ENCODE measurements at places on chromosomes 12 and 14. TPM values are rescaled to one million over a fixed set of nuclear protein-coding genes. Genes with fewer than 3 reads are reported as not detected.

Gene KRT81
- total RNA-seq = not detected

DNA sequence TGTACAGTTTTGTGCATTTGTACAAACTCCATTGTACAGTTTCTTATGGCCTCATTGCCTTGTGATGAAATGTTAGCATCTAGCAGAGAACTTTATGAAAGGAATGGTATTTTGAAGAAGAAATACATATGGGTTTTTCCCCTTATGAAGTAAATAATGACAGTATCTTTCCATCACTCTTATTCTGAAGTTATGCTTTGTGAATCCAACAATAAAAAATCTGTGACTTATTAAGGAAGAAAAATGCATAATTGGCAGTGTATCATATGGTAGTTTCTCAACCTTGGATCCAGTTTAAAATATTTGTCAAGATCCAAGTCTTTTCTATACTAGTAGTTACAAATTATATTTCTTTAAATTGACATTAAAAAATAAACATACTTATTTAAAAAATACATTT lies 859.1 kb upstream of the FLRT2 start:
- DNase-seq = no peak

- peak; percentile 88 for DNase-seq
Observed at GRCh38 chr12:45728630-45729232, 775 bp upstream of the ARID2 start.

Gene OTX2
- not detected for total RNA-seq

GRCh38 chr12:80157645-80158044 lies 58.3 kb downstream of the OTOGL start:
- DNase-seq = no peak

- no peak for DNase-seq
Observed at GRCh38 chr12:89796798-89797382, 88.3 kb upstream of the ATP2B1 start.

Gene ENDOU
- not detected for total RNA-seq

- DNase-seq = no peak
Observed at GRCh38 chr12:12599750-12600643, 11.7 kb upstream of the CREBL2 start.

GRCh38 chr12:46244273-46244915 lies 24.4 kb downstream of the SLC38A1 start:
- no peak for DNase-seq

GRCh38 chr12:68827895-68828671 lies 20.1 kb downstream of the MDM2 start:
- DNase-seq = no peak

GRCh38 chr12:530308-530707 lies 70.6 kb downstream of the B4GALNT3 start:
- DNase-seq = no peak

DNA sequence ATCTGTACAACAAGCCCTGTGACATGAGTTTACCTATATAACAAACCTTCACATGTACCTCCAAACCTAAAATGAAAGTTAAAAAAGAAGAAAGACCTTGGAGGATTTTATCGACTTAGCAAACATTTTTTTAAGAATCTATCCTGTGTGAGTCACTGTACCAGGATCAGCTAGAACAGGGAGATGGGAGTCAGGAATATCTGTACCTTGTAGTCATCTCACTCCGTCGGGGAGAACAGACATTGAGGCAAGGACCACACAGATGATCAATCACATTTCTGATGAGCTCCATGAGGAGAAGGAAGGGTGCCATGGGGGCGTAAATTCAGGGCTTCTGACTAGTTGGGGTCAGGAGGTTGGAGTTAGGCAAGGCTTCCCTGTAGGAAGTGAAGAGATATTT lies 310.6 kb downstream of the VRK1 start:
- no peak for DNase-seq

Gene CLEC14A
- total RNA-seq = not detected

DNA sequence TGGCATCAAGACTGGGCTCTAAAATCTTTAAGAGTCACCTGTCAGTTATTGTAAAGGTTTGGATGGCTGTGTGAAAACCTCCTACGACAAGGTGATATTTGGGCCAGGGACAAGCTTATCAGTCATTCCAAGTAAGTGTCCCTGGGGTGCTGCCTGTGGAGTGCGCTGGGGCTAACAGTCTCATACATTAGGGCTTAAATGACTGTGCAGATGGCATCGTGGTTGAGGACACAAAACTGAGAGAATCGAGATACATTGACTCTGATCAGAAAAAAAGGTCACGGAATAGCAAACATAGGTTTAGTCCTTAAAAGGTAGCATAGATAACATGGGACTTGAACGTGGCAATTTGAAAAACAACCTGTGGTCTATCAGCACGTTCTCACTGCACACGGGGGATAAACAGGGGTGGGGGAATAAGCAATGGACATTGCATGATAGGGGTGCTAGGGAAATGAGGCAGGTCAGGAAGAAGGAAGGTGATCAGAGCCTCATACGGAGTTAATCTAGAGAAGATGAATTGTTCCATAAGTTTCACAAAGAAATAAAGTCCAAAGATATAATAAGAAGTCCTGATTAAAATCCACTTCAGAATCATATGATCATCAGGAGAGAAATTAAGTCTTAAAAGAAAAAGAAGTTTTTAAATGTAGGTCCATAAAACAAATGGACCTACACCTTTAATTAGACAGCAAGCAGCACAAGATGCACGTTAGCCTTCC lies 100.3 kb downstream of the DAD1 start:
- DNase-seq = no peak

Gene PLEKHA5
- total RNA-seq = 8.9 TPM

DNA sequence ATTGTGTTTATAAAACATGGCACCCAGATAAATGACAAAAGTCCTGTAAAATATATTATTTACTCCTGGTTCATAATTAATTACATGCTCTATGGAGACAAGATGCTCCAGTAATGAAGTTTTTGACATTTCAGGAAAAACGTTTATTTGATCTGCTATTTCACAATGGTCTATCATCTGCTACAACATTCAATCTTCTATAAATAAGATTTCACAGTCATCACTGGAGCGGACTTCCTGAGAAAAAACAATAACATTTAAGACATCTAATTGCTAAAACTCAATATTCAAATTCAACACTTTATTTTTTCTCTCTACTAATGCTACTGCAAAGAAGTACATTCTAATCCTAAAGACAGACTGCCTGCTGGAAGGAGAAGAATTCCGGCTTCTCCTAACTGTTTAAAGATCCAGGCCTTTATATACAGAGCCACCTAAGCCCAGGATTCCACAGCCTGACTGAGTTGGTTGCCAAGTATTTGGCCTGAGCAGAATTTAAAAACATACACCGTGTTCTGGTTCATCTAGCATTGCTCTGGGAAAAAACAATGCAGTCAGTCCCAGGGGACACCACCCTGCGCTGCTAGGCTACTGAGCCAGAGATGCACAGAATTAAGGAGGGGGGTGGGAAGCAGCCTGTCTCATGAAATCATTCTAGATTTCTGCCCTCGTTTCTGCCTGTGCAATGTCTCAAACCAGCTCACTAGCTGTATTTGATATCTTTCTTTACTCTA lies 58.0 kb downstream of the TMTC1 start:
- no peak for DNase-seq

DNA sequence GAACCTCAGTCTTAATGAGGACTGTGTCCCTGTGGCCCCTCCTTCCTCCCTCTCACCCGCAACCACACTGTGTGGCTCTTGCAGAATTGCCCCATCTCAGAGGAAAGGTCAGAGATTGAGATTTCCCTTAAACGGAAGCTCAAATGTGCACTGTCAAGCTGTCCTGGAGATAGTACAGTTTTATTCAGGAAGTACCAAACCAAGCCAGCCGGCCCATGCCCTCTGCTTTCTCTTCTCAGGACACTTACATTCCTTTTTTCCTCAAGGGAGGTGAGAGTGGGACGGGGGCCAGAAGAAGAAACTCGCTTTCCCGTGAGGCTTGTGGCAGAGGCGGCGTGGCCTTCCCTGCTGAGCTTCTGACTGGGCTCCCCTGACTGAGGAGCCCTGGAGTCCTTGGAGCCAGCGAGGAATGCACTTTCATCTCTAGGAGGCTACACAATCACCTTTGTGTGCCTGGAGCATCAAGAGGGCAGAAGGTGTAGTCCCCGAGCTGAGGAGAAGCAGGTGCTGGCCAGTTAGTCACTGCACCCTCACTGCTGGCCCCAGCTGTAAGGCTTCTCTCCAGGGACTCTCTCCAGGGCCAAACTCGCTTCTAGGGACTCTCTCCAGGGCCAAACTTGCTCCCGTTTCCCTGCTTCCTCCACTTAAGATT lies 24.1 kb upstream of the ATP2A2 start:
- no peak for DNase-seq

DNA sequence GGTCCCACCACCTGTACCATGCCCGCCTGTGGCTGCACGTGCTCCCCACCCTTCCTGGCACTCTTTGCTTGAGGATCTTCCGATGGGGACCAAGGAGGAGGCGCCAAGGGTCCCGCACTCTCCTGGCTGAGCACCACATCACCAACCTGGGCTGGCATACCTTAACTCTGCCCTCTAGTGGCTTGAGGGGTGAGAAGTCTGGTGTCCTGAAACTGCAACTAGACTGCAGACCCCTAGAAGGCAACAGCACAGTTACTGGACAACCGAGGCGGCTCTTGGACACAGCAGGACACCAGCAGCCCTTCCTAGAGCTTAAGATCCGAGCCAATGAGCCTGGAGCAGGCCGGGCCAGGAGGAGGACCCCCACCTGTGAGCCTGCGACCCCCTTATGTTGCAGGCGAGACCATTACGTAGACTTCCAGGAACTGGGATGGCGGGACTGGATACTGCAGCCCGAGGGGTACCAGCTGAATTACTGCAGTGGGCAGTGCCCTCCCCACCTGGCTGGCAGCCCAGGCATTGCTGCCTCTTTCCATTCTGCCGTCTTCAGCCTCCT lies 1.1 kb downstream of the INHBE start:
- no peak for DNase-seq

Gene HOXC12
- total RNA-seq = not detected

DNA sequence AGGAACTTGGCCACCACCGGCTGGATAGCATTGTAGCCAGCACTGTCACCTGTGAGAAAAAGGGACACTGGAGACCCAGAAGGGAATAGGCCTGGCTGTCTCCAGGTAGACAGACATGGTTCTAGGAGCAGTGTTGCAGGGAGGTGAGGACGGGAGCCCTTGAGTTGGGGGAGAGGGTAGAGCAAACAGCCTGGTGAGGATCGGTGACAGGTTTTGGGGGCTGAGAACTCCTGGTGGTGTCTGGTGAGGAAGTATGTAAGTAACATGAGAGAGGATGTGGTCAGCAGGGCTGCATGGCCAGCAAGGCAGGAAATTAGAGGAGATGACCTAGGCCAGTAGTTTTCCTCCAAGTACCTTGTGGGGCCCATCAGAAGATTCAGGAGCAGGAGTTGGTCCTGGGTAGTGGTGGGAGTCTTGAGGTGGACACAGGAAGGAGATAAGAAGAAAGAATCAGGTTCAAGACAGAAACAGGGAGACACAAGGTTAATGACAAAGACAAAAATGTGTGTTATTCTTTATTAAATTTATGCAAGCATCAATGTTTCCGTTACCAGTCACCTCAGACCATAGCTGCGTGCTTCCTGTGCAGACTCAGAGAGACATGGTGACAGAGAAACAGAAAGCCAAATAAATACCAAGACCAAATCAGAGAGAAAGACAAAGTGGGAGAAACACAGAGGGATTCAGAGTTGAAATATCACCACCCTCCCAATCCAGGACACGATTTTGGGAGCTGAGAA lies at the start of gene ARHGAP9:
Gene ARHGAP9 (minus strand): TSS at position 491 of the 740 bp plus-strand sequence. CDS start 460 bp downstream, at position 31.
- no peak for DNase-seq

DNA sequence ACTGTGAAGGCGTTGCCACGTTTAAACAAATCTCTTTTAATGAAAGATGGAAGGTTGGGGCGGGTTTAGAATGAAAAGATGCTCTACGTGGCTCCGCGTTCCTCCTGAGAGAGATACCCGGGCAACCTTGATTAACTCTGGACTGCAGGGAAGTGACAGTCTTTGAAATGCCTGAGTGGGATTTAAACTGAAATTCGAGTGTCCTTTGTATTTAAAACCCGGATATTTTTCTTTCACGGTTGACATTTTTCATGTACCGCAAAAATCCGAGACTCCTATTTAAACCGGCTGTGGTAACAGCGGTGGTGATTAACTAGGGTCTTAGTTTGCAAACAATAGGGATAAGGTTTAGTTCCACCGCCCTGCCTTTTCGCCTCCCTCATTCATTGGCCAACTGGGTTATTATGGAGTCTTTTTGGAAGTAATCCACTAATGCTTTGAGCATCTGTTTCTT lies 707 bp downstream of the G2E3 start:
- no peak for DNase-seq

Gene NXPH4
- total RNA-seq = not detected

Gene DEGS2
- not detected for total RNA-seq

DNA sequence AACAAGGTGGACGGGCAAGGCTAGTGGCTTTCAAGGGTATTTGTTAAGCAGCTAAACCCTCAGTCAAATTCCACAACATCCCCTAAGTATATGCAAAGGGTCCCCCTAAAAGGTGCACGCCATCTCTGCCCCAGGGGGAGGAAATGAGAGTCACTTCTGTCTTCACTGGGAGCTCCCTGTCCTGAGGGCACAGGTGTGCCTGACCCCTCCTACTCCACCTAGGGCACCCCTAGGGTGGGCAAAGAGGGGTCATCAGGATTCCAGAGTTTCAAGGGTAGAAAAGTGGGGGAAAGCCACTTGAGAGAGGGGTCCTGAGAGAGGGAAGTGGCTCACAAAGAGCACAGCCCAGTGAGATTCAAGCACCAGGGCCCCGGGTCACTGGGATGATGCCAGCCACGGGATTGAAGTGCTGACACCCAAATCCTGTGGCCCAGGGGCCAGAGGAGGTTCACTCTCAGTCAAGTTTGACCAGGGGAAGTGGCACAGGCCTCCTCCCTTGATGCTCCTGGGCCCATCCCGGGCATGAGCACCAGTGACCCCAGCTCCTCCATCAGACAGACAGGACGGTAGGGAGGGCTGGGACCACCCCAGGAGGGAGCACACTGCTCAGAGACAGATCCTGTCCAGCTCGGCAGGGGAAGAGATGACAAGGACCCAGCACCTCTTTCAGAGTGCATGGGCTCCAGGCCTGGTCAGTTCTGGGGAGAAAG lies 82.3 kb upstream of the BCL11B start:
- DNase-seq = no peak

GRCh38 chr14:22106700-22107697 lies 433.4 kb upstream of the OR4E1 start:
- DNase-seq = no peak

DNA sequence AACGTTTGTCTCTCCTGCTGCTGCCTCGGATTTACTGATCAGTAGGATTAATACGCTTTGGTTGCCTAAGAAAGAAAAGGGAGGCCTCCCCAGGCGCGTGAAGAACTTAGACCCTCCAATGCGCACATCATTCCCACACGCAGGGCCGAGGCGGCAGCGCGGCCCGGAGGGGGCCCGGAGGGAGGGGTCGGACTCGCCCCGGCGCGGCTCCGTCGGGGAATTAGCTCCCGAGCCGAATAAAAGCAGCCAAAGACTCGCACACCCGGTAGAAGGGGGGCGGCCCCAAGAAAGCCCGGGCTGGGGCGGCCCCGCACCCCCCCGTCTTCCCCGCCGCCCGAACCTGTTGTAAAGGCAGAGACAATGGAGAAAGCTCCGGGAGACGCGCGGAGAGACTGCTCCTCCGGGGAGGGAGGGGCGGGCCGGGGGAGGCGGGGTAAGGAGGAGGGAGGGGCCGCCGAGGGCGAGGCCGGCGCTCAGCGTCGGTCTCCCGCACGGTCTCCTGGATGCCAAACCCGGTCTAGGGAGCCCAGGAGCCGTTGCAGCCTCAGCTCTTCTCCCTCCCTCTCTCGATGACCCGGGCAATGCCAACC lies at the start of gene NELL2:
Gene NELL2 (minus strand): TSS at position 362 of the 590 bp plus-strand sequence. CDS start 446 bp downstream, outside the sequence.
- peak; percentile 49 for DNase-seq

Gene TBX5
- not detected for total RNA-seq

GRCh38 chr14:23578560-23579310 lies at the start of gene JPH4:
TSS of gene JPH4 (minus strand) at chr14:23578790. CDS start at chr14:23577453, 1,337 bp downstream.
- no peak for DNase-seq

- DNase-seq = no peak
Observed at GRCh38 chr12:110906516-110906915, 13.9 kb downstream of the MYL2 start.

GRCh38 chr12:76883151-76883550 lies 4.3 kb upstream of the CSRP2 start:
- DNase-seq = no peak

Measured in T-helper 17 cell (primary cell).